ENCODE measurements at places on chromosomes 1 and 21.

GRCh38 chr1:204443871-204444581 lies 32.4 kb upstream of the PPP1R15B start:
- H3K27ac ChIP-seq = peak overlapping the region; percentile 84
- no peak for DNase-seq
- H3K4me1 ChIP-seq = peaks cover 47% of the 10 kb centered on the region
- peaks cover 95% of the 10 kb centered on the region for H3K36me3 ChIP-seq
- H3K4me3 ChIP-seq = no peak overlapping the region
- H3K27me3 ChIP-seq = no peaks in the 10 kb centered on the region

GRCh38 chr1:116841569-116842344 lies 68.0 kb upstream of the PTGFRN start:
- no peaks in the 10 kb centered on the region for H3K27me3 ChIP-seq
- H3K4me3 ChIP-seq = no peak overlapping the region
- no peak for DNase-seq
- no peaks in the 10 kb centered on the region for H3K4me1 ChIP-seq

DNA sequence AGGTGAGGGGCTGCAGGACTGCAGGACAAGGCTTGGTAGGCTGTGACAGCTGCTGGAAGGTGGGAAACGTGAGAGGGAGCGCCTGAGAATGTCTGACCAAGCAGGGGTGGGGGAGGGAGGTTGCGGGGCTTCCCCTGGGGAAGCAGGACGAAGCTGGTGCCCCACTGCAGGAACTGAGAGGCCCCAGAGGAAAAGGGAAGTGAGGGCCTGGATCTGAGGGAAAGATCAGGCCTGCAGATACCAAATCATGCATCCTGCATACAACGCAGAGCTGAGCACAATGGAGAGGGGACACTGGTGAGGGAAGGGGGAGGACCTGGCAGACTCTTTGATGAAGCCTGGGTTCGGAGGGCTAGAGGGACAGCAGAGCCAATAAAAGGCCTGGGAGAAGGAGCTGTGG lies 65.7 kb upstream of the BACE2 start:
- no peaks in the 10 kb centered on the region for H3K4me1 ChIP-seq
- H3K27ac ChIP-seq = no peak overlapping the region
- no peak overlapping the region for H3K4me3 ChIP-seq
- no peaks in the 10 kb centered on the region for H3K27me3 ChIP-seq
- DNase-seq = no peak

GRCh38 chr1:54239035-54239383 lies 39.0 kb downstream of the MRPL37 start:
- peaks cover 94% of the 10 kb centered on the region for H3K36me3 ChIP-seq
- no peak overlapping the region for H3K27ac ChIP-seq
- H3K4me1 ChIP-seq = no peaks in the 10 kb centered on the region
- no peaks in the 10 kb centered on the region for H3K27me3 ChIP-seq
- DNase-seq = no peak
- H3K4me3 ChIP-seq = no peak overlapping the region

DNA sequence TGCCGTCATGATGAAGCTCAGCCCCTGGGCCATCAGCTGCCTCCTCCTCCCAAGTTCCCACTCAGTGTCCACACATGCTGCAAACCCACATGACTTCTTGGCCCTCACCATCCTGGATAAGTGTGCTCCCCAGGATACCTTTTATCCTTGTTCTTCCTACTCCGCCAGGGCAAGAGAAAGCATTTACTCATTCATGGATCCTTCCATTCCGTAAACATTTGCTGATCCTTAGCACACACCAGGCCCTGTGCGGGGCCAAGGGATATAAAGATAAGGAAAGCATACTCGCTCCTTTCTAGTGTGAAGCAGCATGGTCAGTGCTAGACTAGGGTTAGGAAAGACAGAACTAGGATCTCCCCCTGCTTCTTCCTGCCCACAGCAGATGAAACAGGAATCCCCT lies 122.1 kb upstream of the HMGB4 start:
- no peak for DNase-seq
- no peak overlapping the region for H3K4me3 ChIP-seq

DNA sequence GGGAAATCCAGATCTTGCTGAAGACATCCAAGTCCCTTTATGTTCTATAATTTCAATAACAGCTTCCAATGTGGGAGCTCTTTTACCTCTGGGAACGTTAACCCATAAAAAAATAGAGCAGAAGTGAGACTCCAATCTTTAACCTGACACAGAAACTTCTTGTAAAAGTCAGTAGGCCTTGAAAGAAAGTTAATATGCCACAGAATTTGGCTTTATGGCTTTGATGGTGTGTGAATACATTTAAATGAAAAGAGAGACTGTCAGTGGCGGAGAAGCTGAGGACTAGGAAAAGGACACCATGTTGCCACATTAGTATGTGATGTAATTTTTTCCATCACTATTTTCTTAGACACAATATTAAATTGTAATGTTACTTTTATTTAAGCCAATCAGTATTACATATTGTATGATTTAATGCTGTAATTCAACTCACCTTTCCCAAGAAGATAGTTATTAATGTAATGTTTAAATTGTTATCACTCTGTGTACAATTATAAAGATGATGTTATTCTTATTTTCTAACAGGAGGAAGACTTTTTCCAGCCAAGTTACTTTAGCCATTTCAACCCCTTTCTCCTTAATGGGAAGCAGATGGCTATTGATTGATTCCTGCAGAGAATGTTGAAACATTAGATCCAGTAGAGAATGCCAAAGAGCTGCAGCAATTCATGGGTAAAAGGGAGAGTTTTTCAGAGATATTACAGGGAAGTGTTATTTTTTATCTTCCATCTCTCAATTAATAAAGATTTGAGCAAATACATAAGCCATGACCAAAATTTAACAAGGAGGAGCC lies 17.5 kb upstream of the CLDN8 start:
- H3K4me3 ChIP-seq = no peak overlapping the region
- H3K27me3 ChIP-seq = no peaks in the 10 kb centered on the region
- DNase-seq = no peak
- H3K27ac ChIP-seq = no peak overlapping the region

DNA sequence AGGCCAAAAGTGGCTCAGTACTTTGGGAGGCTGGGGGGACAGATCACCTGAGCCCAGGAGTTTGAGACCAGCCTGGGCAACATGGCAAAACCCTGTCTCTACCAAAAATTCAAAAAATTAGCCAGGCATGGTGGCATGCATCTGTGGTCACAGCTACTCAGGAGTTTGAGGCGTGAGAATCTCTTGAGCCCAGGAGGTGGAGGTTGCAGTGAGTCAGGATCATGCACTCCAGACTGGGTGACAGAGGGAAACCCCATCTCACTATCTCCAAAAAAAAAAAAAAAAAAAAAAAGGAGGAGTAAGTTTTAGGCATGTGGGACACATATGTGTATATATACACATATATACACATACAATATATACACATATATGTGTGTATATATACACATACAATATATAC lies 165.3 kb upstream of the DPYD start:
- H3K4me1 ChIP-seq = no peaks in the 10 kb centered on the region
- H3K27me3 ChIP-seq = no peaks in the 10 kb centered on the region
- H3K4me3 ChIP-seq = no peak overlapping the region
- no peak overlapping the region for H3K27ac ChIP-seq
- no peak for DNase-seq

GRCh38 chr1:216632980-216633379 lies 90.2 kb downstream of the ESRRG start:
- H3K27ac ChIP-seq = no peak overlapping the region
- DNase-seq = no peak
- H3K4me1 ChIP-seq = no peaks in the 10 kb centered on the region
- no peaks in the 10 kb centered on the region for H3K36me3 ChIP-seq
- H3K27me3 ChIP-seq = no peaks in the 10 kb centered on the region

- no peaks in the 10 kb centered on the region for H3K4me1 ChIP-seq
- H3K27ac ChIP-seq = no peak overlapping the region
- H3K36me3 ChIP-seq = no peaks in the 10 kb centered on the region
- no peaks in the 10 kb centered on the region for H3K27me3 ChIP-seq
- DNase-seq = no peak
- no peak overlapping the region for H3K4me3 ChIP-seq
These were observed 283.9 kb downstream of the KCNT2 start for GRCh38 chr1:196324345-196324744.

DNA sequence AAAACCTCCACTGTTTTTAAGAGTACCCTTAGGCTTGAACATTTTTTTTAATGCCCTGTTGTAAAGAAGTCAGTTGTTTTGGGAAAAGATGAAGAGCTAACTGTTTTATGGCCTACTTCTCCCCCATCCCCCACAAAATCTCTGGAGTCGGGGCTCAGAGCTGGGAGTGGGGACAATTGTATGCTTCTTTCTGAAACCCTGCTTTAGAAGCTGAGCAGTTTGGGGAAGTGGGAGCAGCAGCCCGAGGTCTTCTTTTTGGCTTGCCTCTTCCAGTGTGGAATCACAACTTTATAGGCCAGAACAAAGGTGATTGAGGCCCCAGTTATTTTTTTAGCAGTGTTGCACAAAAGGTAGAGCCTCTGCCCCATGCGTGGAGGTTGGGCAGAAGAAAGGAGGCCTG lies 25.2 kb downstream of the PPP2R5A start:
- no peaks in the 10 kb centered on the region for H3K27me3 ChIP-seq
- H3K27ac ChIP-seq = no peak overlapping the region
- peaks cover 31% of the 10 kb centered on the region for H3K4me1 ChIP-seq
- H3K4me3 ChIP-seq = no peak overlapping the region

- H3K36me3 ChIP-seq = no peaks in the 10 kb centered on the region
- H3K27me3 ChIP-seq = no peaks in the 10 kb centered on the region
- H3K4me1 ChIP-seq = peaks cover 42% of the 10 kb centered on the region
These were observed 255.8 kb downstream of the RHOU start for GRCh38 chr1:228990906-228991569.

DNA sequence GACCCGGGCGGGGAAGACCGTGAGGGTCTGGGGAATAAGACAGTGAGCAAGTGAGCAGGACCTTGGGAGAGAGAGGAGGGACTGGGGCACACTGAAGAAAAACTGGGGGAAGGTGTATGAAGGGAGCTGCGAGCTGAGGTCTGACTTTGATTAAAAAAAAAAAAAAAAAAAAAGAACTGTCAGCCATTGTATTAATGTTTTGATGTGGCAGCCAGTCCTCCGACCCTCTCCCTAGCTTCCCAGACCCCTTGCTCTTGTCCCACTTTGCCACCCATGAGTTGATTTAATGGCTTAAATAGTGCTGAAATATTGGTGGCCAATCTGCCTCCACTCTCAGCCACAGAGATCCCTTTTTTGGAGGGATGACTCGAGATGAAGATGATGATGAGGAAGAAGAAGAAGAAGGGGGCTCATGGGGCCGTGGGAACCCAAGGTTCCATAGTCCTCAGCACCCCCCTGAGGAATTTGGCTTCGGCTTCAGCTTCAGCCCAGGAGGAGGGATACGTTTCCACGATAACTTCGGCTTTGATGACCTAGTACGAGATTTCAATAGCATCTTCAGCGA lies 652 bp downstream of the HAX1 start:
- H3K27ac ChIP-seq = peak overlapping the region; percentile 94
- peak overlapping the region; percentile 80 for H3K4me3 ChIP-seq
- peaks cover 29% of the 10 kb centered on the region for H3K4me1 ChIP-seq
- no peak for DNase-seq

GRCh38 chr1:156644146-156644545 lies 2.2 kb downstream of the BCAN start:
- H3K36me3 ChIP-seq = no peaks in the 10 kb centered on the region
- peaks cover 17% of the 10 kb centered on the region for H3K4me1 ChIP-seq
- DNase-seq = no peak
- H3K4me3 ChIP-seq = no peak overlapping the region

GRCh38 chr1:1613509-1614082 lies 1.7 kb upstream of the MIB2 start:
- H3K27ac ChIP-seq = no peak overlapping the region
- no peak for DNase-seq
- peak overlapping the region; percentile 88 for H3K4me3 ChIP-seq
- H3K4me1 ChIP-seq = peaks cover 35% of the 10 kb centered on the region

- DNase-seq = no peak
- H3K27me3 ChIP-seq = no peaks in the 10 kb centered on the region
- H3K4me3 ChIP-seq = no peak overlapping the region
- H3K27ac ChIP-seq = no peak overlapping the region
- H3K4me1 ChIP-seq = no peaks in the 10 kb centered on the region
- peaks cover 82% of the 10 kb centered on the region for H3K36me3 ChIP-seq
These were observed 74.4 kb downstream of the PTPRU start for GRCh38 chr1:29310616-29311180.

GRCh38 chr1:18045203-18045602 lies 62.4 kb upstream of the IGSF21 start:
- no peak overlapping the region for H3K27ac ChIP-seq
- H3K4me3 ChIP-seq = no peak overlapping the region
- H3K27me3 ChIP-seq = no peaks in the 10 kb centered on the region
- no peaks in the 10 kb centered on the region for H3K36me3 ChIP-seq
- H3K4me1 ChIP-seq = no peaks in the 10 kb centered on the region
- DNase-seq = no peak

DNA sequence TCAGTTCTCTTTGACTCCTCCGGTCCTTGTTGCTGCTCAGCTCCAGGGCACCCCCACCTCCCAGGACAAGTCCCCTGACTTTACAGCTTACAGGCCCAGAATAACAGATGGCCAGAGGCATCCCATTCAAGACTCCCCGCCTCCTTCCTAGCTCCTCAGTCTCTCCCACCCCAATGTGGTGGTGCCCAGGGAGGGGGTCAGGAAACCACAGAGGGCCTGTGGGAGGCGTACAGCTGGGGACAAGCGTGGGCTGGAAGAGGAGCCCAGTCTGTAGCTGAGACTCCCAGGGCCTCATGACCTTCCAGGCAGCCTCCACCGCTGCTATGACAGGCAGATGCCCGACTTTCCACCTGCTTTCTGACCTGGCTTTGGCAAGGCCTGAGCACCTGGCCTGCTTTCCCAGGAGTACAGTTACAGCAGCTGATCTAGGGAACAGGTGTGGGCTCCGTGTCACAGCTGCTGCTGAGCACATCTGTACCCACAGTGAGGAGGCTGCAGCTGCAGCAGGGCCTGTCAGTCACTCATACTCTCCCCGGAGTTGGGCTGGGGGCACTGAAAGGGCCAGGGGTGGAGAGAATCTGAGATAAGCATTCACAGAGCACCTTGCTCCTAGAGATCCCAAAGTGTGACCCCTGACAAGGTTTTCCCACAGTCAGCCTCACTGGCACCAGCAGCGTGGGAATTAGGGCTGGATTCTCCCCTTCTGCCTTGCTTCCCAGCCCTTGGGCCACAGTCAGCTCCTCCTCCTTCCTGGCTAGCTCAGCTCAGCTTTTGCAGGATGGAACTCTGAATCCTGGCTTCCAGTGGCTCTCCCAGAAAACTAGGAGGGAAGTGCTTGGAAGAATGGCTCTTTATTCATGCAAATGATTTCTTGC lies 7.1 kb upstream of the NAV1 start:
- no peaks in the 10 kb centered on the region for H3K27me3 ChIP-seq
- H3K4me1 ChIP-seq = peaks cover 8% of the 10 kb centered on the region
- no peaks in the 10 kb centered on the region for H3K36me3 ChIP-seq
- peak overlapping the region; percentile 11 for H3K27ac ChIP-seq

DNA sequence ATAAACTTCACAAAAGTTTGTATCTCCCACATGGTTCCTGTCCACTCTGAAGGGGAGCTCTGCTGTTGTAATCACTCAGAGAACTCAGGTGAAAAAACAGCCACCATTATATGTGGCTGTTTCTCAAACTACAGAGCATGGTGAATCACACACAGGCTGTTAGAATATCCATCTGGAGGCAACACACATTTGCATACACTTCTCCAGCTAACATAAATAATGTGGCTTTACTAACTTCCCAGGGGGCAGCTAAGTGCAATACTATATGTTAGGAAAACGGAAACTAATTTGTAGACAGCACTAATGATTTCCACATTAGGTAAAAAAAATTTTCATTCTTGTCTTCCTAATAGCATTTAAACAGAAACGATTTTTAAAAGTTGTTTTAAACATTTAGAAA lies 49.3 kb downstream of the PTGFR start:
- no peak overlapping the region for H3K27ac ChIP-seq
- no peak for DNase-seq
- H3K27me3 ChIP-seq = no peaks in the 10 kb centered on the region
- H3K4me3 ChIP-seq = no peak overlapping the region
- no peaks in the 10 kb centered on the region for H3K4me1 ChIP-seq
